ENCODE measurements at places on chromosomes 6 and 20.

GRCh38 chr20:24766826-24767622 is 182.0 kb upstream of the CST7 start:
- no peak for DNase-seq

- DNase-seq, result no peak
Measured at GRCh38 chr20:3857405-3857804, 10.8 kb downstream of the MAVS start.

- DNase-seq, result no peak
Measured at GRCh38 chr6:39386487-39386886, 64.0 kb upstream of the KCNK16 start.

DNA sequence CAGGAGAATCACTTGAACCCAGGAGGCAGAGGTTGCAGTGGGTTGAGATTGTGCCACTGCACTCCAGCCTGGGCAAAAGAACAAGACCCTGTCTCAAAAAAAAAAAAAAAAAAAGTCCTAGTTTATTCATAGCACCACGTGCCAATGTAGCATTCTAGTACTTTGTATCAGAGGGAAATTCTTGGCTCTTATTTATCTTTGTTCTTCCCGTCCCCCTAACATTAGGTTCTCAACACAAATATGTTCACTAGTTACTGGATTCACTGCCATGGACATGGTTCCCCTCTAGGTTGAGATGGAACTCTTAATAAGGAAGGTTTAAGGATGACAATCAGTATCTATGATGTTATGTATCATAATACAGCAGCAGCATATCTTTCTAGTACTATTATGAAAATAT is 178.5 kb downstream of the KIF6 start:
- DNase-seq, result no peak

DNA sequence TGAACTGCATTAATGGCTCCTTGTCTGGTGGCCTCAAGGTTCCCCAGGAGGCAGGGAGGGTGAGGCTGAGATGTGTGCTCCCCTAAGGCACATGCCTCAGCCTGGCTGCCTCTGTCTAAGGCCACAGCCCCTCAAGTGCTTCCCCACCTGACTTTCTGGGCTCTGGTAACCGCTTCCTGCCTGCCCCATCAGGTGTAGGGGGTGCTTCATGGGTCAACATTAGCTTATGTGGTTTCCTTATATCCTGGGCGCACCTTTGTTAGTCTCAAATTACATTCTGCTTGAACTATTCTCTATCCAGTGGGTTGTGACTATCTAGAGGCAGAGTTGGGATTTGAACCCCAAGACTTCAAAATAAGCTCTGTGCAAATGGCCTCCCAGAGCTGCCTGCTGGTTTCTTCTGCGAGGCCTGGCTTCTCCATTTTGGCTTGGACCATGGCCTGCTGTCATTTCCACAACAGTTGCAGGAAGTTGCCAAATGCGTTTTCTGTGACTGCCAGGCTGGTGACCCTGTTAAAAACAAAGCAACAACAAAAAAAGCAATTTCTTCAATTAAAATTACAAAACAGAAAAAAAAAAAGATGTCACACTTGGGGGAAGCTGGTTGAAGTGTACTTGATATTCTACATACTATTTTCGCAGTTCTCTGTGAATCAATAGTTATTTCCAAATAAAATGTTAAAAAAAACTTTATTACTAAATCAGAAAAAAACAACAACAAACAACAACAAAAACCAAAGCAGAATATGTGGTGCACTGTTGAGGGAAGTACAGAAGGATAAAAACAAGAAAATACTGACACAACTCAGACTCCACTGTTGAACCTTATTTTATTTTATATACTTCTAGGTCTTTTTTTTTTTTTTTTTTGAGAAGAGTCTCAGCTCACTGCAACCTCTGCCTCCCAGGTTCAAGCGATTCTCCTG is 20.0 kb upstream of the ZNFX1 start:
- no peak for DNase-seq
